ENCODE measurements at places on chromosomes 1 and 21.

DNA sequence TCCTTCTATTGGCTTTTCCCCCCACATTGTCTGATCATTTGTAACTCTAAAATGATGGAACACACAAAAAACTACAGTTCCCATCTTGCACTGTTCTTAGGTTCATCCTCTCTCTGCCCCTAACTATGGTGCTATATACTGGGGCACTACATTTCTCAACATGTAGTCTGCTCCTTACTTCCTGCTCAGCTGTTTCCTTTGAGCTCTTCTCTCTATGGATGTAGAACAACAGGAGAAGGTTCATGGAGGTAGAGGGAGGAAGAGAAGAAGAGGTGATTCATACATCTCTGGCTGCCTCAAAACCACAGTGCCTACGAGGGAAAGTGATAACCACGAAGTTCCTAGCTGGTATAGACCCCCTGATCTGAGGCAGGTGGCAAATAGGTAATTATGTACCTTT is 7.0 kb upstream of the C1orf146 start:
- no peak for DNase-seq

DNA sequence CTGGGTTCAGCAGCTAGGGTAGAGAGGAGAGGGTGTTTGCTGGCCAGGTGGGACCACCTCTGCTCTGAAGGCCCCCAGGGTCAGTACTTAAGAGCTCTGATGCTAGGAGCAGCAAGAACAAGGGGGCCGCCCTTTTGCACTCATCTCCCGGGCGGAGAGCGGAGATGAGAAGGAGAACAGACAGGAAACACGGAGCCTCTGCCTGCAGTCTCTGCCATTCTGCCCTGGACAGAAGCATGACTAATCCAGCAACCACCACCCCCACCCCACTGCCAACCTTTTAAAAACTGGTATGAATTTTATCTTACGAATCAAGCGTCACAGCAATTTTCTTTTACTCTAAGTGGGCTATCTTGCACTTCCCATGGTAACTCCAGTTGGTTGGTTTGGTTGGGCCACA is 34.5 kb downstream of the PARP1 start:
- no peak for DNase-seq

DNA sequence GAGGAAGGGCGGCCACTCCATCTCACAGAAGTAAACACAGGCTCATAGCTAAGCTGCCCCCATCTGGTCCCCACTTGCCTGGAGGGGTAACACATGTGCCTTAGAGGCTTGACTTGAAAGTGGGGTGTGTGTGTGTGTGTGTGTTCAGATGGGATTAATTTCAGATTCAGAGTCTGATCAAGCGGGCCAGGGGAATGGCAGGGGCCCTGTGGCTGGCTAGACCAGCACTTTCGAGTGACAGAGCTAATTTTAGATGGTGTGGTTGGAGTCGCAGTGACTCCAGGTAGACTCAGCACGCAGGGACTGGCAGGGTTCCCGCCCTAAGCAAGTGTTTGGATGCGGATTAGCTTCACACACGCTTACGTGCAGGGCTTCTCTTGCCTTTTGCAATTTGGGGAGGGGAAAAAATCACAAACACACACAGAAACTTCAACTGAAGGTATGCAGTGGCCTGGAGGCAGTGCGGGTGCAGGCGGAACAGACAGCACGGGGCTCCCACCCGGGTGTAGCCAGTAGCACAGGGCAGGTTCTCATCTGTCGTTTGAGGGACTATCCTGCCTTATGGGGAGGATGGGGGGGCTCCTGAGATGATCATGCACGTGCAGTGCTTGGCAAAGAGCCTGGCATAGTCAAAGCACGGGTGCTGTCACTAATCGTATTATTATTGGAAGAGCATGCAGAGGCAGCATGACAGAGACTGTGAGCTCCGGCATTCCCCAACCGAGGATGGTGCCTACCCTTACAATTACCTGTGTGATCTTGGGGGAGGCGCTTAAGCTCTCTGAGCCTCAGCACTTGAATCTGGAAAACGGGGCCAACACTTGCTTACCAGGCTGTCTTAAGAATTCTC is 1.3 kb downstream of the EDN2 start:
- no peak for DNase-seq

- no peak for DNase-seq
Measured at GRCh38 chr1:180101411-180101810, 53.3 kb upstream of the QSOX1 start.

DNA sequence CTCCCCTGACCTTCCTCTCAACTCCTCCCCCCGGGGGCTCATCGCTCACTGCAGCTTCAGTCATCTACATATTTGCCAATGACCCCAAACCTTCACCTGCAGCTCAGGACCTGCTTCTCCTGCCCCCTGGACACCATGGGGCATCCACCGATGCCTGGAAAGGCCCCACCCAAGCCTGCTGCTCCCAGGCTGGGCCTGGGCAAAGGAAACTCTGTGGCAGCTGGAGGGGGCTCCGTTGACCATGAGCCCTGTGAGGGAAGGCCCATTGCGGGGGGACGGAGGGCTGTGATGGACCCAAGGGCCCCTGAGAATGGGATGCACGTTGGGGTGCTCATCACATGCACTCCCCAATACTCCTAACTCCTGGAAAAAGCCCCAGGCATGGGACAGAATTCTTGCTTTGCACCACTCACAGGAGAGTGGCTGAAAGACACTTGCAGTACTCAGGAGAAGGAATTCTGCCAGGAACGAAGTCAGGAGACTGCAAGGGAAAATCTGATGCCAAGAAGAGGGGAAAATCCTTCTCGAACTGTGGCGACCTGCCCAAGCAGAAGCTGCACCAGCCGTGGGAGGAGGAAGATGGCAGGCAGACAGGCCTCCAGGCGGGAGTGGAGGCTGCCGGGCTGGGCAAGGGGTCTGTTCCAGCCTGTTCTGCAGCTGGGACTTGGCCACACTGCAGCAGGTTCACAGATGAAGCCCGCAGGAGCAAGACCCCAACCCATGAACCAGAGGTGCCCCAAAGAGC is 18.4 kb downstream of the MATN1 start:
- no peak for DNase-seq

GRCh38 chr1:92527670-92528069 is 40.9 kb upstream of the GFI1 start:
- DNase-seq = no peak

DNA sequence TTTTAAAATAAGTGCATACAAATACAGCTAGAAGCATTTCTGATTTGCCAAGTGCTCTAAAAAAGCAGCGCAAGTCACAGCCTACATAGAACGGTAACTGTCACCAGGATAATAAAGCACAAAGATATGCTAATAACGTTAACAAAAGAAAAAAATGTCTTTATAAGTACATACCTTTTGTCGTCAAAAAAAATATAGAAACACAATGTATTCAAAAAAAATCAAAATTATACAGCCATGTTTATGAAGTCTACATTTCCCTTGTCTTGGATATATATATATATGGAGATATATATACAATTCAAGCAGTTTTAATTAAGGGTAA is 3.2 kb downstream of the IRF2BP2 start:
- no peak for DNase-seq

DNA sequence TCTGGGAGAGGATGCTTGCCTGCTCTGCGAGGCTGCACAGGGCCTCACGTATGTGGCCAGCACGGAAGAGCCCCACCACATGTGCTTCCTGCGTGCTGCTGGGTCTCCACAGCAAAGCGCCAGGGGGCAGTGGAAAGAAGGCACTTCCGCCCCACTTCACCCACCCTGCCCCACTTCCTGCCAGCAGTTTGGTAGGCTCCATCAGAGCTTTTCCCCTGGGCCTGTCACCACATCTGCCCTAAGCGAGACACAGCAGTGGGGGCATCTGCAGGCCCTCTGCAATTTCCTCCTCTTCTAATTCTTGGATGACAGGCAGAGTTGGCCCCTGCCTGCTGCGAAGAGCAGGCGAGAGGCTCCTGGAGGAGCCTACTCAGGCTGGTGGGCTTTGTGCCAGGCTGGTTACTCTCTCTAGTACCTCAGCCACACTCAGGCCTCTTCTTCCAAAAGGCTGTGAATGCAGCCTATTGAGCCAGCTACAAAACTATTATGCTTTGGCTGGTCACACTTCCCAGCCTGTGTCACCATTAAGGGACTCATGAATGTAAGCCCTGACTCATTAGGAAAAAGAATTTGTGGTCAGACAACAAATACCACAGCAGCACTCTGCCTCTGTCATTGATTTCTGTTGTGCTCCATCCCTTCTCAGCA is 25.0 kb downstream of the CD244 start:
- DNase-seq = no peak

- DNase-seq = no peak
Measured at GRCh38 chr1:239237912-239238311, 148.5 kb upstream of the CHRM3 start.

Data from AG09309 (cell line).